HFFc6 (cell line): ENCODE measurements at places on chromosomes 7 and 10.
A peak's percentile ranks its signal among the peaks of the same experiment; 100 is the strongest.

GRCh38 chr10:4512671-4513240 lies 313.3 kb upstream of the AKR1E2 start:
- peak; percentile 57 for DNase-seq

GRCh38 chr7:137642031-137642430 lies 204.7 kb downstream of the DGKI start:
- DNase-seq, result peak; percentile 35

DNA sequence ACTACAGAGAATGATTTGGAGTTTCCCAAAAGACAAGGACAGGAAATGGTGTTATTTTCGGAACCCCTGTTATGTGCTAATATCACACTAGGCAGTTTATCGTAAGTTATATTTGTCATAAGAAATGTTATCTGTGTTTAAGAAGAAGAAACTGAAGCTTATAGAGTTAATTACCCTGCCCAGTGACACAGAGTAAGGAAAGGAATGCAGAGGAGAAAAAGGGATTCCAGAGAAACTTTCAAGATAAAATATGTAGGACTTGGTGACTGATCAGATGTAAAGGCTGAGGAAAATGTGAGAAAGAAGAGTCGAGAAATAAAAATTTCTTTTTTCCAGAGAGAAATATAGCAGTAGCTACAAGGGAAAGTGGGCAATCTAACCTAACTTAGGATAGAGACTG lies 63.5 kb upstream of the ZNF746 start:
- DNase-seq, result no peak

GRCh38 chr7:112411186-112411795 lies 39.0 kb upstream of the IFRD1 start:
- DNase-seq, result peak; percentile 20

DNA sequence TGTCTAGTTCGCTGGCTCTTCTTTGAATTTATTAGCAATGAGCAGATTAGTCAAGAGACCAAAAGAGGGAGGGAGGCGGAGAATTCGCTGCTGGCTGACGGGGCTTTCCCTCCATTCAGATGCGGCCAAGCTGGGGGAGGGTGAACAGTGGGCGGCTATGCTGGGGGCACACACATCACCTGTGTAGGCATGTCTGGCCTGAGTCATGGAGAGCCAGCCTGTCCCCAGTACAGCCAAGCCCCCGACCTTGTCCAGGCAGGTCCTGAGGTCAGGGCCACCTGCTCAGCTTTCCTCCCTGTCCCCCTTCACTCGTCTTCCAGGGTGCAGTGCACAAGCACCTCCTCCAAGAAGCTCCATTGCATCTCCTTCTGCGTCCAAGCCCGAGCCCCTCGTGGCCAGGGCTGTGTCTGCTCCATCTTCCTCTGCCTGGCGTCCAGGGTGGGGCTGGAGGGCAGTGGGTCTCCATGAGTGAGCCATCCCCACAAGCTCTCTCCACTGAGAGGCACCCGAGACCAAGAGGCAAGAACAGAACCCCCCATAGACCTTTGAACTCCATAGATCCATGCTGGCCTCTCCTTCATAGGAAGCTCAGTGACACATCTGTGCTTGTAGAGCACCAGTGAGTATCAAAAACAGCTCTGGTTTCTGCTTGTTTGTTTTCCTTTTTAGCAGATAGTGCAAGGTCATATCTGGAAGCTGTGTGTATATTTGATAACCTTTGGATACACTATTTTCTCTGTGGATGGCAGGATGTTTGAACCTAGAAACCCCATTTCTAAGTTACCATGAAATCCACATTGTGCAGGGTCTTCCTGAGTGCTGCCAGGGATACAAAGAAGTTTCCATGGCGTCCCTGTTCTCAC lies 1.9 kb upstream of the DEPP1 start:
- no peak for DNase-seq

- peak; percentile 19 for DNase-seq
These were observed 1324.5 kb downstream of the XPNPEP1 start for GRCh38 chr10:108598831-108599230.

DNA sequence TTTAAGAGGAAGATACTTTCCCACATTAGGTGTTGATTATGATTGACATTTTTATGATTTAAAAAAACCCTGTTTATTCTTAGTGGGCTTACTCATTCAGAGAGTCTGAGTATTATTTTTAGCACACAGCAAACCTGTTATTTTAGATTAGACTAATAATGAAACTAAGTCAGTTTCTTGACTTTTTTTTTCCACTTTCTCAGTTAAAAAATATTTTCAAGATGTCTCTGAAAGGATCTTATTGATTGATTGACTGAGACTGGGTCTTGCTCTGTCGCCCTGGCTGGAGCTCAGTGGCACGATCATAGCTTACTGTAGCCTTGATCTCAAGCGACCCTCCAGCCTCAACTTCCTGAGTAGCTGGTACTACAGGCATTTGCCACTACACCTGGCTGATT lies 20.4 kb upstream of the INPP5F start:
- no peak for DNase-seq

DNA sequence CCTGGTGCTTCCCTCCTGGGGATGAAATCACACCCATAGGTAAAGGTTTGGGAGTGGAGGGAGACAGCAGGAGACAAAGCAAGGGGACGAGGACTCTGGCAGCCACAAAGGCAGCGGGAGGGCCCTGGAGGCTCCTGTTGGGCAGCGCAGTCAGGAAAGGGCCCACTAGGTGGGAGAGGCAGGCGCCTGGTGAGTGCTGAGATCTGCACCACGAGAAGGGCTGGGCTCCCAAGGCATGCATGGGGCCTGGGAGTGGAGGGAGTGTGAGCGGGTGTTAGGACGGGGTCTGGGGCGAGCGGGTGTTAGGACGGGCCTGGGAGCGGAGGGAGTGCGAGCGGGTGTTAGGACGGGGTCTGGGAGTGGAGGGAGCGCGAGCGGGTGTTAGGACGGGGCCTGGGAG lies 13.0 kb downstream of the GET4 start:
- no peak for DNase-seq

- DNase-seq, result peak; percentile 43
These were observed 28.9 kb upstream of the RBM20 start for GRCh38 chr10:110615057-110615747.

- no peak for DNase-seq
These were observed 62.0 kb downstream of the EPDR1 start for GRCh38 chr7:37982423-37982822.

DNA sequence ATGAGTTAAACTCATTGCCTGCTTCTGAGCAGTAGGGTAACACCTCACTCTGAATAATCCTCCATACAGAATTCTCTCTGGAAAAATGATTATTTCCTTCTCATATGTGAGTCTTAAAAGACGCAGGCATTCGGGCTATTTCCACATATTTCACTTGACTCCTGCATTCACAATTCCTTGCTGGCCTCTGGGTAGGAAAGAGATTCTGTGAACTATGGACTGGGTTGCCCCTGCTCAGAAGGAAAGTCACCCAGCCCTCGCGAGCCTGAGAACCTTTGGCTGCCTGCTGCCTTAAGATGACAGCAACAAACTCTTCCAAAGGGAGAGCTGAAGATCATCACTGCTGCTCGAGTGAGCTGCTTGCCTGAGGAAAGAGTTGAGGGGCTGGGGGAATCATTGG lies 216.8 kb downstream of the BAMBI start:
- DNase-seq, result no peak

DNA sequence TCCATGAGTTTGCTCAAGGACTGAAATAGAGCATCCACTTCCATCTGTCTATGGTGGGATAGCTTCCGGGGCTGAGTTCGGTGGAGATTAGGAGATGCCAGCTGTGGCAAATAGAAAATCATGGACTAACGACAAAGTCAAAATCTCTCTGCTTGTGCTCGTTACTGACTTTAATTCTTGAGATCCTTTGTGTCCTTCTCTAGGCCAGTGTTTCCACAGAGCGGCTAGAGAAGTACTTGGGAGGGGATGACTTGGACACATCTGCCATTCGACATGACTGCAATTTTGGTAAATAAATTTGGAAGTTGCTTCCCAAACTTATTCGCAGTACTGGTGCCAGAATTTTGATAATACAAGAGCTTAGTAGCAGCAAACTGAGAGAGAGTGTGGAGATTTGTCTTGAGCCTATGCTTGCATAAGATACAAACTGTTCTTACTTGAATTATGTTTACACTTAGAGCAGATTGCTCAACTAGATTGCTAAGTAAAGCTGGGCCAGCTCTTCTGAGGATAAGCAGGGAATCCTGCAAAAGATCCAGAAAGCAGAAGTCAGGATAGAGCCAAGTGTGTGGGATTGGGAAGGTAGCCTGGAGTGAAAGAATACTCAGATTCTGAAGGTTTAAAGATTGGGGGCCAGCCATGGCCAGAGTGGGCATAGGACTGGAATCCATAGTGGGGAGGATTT lies 27.6 kb downstream of the ABCC2 start:
- no peak for DNase-seq

- no peak for DNase-seq
These were observed 1097.3 kb downstream of the KCNMA1 start for GRCh38 chr10:76540331-76540730.

DNA sequence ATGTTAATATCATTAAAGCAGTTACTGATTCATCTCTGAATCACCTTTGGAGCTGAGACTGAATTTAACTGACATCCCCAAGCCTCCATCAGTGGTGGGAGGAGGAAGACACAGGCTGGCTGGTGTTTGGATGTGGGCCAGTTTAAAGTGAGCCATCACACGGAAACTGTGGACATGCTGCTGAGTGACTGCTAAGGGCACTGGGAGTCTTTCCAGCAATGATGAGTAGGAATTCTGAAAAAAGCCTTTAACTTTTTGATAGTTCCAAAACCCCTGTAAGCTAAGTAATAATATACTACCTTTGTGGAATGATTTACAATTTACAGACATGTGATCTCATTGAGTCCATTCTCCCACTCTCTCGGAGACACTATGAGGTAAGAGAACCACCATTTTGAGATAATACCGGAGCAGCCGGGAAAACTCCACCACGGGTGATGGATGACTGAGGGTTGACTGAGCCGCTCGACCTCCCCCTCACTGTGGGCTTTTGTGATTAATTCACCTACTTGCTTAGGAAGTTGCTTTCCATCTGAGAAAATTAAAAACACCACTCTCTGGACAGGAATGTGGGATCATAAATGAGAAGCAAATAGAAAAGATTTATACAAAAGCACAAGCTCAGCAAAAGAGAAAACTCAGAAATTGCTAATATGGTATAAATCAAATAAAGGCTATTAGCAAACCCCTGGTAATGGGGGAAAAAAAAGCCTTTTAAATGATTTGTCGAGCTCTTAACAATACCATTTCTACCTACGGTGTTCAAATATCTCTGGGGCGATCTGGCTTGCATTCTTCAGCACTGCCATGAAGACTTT lies 194.8 kb downstream of the FANK1 start:
- peak; percentile 96 for DNase-seq

DNA sequence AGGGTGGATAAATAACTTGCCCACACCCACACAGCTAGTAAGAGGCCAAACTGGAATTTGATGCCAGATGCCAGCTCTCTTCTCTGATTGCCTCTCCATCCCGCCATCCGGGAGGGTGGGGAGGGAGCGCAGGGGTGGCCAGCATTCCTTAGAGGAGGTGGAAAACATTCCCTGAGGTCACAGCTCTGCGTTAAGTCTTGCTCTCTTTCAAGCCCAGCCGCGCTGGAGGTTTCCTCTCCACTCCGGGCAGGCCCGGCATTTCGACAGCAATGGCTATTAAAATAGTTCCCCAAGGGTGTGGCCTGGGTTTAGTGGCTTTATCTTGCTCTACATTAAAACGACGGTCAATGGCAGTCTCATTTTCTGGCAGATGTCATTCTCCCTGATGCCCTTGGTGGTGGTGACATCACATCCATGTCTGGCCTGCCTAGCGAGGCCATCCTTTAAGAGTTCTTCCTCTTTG lies 16.1 kb upstream of the C10orf71 start:
- no peak for DNase-seq

DNA sequence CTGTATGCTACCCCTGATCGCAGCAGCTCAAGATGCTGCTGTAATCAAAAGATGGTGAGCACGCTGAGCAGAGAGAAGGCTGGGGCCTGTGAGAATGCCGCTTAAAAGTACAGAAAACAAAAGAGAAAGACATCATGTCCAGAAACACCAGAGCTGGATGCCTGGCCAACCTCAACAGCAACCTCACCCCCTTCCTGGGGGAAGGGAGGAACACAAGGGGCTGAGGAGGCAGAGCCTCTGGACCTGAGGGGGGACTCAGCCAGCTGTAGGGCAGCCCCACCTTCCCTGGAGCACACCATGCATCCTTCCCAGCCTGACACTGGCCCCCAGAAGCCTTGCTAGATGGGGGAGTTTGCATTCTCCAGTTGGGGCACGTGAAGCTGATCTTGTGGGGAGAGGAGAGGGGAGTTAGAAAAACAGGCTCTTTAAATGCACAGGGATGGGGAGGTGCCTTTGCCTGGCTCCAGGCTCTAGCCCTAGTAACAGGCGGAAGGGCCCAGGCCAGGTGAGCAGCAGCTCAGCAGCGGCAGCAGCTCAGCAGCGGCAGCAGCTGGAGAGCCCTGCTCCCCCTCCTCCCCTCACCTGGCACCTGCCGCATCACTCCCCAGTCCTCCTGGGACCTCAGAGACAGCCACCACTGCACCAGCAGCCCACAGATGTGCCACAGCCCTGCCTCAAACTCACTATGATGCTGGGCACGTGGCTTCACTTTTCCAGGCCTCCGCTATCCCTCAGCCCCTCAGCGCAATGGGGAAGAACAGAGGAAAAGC lies 156.3 kb downstream of the NEURL1 start:
- no peak for DNase-seq

GRCh38 chr10:128855618-128856428 lies 611.2 kb upstream of the MGMT start:
- no peak for DNase-seq

- no peak for DNase-seq
These were observed 199.4 kb downstream of the USP6NL start for GRCh38 chr10:11411926-11412545.

DNA sequence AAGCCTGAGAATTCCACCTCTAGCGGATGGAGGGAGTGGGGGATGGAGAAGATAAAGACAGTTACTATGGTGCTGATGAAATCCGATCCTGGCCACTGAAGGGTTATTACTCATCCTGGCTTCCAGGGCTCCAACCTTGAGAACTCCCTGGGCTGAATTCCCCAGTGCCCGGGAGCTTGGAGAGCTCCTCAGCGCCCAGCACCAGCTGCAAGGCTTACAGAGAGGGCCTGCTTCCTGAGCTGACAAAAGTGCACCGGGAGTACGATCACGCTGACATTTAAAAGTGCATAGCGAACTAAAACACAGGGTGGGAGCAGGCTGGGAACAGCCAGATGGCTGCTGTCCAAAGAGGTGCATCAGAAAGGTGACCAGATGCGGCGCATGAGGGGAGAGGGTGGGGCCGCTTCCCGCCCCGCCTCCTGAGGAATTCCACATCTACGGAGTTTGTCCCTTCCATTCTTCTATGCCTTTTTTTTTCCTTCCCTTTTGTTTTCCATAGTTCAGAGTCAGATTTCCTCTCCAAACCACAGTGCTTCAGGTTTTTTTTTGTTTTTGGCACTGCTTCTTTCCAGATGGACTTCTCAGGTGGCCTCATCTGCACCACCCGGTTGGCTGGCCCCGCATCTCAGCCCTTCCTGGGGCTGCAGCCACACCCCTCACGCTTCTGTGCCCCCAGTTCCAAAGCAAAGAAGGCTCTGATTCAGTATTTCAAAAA lies 62.4 kb upstream of the MKRN1 start:
- peak; percentile 91 for DNase-seq
